ENCODE measurements at places on chromosomes 7 and 10.

GRCh38 chr10:119706521-119707278 lies 19.1 kb upstream of the INPP5F start:
- DNase-seq: no peak

- DNase-seq: no peak
Observed at GRCh38 chr7:142539901-142540300, 209.4 kb upstream of the PRSS1 start.

GRCh38 chr10:1116051-1116450 lies 59.9 kb downstream of the WDR37 start:
- no peak for DNase-seq

DNA sequence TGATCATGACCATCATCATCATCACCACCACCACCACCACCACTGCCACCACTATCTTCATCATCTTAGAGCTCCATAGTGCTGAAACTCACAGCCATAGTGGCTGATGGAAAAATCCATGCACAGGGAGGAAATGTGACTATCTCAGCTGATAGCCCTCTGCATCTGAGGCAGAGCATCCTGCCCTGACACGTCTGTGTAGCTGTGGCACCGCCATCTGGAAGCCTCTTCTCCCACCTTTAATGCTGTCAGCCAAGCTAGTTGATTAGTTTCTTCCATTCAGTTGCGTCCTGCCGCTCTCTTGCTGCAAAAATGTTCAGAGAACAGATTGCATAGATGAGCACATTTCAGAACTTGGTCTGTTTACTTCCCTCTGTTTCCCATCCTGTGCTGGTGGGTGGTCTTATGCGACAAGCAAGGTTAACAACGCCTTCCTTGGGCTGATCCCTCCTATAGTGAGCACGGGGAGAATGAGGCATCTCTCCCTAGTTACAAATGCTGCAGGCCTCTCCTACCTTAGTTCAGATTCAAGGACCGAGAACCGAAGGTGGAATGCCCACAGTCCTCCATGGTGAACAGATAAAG lies 478.6 kb downstream of the PLXNA4 start:
- no peak for DNase-seq

DNA sequence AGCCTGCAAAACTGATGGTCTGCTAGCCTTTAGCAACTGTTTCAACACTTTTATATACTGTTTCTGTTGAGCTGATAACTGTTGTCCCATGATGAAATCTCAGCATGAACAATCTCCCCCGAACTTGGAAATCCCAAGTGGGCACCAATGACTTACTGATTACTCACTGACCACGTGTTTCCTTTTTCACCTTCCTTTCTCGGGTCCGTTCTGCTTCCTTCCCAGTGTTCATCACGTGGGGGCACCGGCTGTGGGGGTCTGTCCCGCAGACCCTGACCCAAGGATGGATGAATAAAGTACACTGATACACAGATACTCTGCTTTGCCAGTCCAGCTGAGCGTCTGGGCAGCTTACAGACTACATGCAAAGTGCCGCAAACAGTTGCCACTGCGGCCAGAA lies 39.0 kb upstream of the RASGEF1A start:
- peak; percentile 13 for DNase-seq

- no peak for DNase-seq
Observed at GRCh38 chr10:112784022-112784461, 166.0 kb upstream of the TCF7L2 start.

DNA sequence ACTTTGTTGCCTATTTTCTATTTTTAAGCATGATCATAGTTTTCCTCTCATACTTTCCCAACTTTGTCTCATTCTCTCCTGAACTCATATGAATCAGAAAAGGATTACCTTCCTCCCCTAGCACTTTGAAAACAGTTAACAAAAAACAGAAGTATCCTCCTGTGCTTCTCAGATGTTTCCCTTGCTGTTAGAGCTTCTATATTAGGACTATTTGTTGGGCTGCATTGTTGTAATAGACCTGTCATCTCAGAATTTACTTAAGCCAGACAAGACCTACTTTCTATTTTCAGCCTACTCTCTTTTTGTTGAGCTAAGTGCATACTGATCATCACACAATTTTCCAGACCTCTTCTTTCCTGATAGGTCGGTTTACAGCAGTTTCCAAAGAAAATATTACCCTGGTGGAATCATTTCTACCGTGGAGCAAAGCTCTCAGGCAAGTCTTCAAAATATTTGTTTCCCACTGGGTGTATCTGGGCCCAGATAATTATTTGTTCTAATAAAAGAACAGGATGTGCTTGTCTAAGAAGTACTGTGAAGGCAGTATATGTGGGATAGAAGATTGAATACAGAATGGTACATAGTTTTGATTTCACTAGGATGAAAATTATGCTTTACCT lies 411.9 kb upstream of the KLF6 start:
- no peak for DNase-seq

- no peak for DNase-seq
Observed at GRCh38 chr10:124578231-124579010, 116.8 kb downstream of the LHPP start.

GRCh38 chr10:126094537-126094936 lies 198.2 kb downstream of the FANK1 start:
- DNase-seq: no peak

DNA sequence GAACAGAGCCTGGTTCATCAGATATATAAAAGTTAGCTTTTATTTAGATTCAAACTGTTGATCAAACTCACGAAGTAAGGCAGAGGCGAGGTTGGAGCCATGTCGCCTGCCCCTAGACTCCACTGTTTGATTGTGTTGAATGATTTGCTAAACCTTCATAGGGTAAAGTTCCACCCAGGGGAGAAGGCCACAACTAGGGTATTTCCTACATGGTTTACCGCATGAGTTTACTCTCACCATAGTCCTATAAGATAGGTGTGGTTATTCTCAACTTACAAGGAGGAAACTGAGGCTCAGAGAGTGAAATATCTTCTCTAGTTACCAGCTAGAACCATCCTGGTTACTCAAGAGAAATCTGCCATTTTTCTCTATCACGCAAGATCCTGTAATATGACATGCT lies 31.8 kb downstream of the ARHGAP22 start:
- DNase-seq: no peak

GRCh38 chr10:31701546-31701945 lies 227.1 kb downstream of the ARHGAP12 start:
- no peak for DNase-seq

- DNase-seq: no peak
Observed at GRCh38 chr10:75334720-75335119, 66.8 kb downstream of the ZNF503 start.

DNA sequence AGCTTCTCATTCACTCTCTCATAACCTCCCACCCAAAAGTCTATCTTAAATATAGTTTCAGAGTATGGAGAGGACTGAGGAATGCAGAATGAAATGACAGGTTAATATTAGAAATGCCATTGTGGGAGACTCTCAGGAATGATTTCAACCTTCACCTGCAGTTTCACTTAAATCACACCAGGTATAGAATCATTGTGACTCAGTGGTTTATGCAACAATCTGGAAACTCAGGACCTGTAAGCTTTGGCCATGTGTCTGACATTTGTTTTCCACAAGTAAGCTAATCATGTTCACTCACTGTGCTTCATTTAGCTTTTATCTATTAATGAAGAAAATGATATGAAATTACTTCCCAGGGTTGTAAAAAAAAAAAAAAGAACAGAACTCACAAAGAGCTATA lies 8.7 kb upstream of the PTPN12 start:
- DNase-seq: no peak

GRCh38 chr10:627032-627992 lies 62.2 kb downstream of the DIP2C start:
- DNase-seq: no peak

GRCh38 chr10:98646998-98647917 lies 200.5 kb upstream of the HPS1 start:
- DNase-seq: no peak

- no peak for DNase-seq
Observed at GRCh38 chr7:152664636-152665035, 11.3 kb downstream of the XRCC2 start.

GRCh38 chr7:95476072-95476847 lies 9.5 kb upstream of the ASB4 start:
- no peak for DNase-seq

DNA sequence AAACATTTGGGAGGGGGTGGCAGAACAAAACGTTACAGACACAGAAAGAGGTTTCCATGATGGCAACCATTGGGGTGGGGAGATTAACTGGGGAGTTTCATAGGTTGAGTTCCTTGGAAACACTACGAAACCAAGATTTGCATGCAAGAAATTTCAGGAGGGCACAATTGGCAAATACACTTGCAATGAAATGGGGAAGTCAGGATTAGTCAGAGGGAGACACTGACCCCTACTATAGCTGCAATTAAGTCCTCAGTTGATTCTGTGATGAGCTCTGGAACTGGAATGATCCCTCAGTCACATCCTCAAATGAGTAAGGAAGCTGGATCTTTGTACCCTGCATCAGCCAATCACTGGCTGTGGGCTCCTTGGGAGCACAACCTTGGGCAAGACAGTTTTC lies 22.1 kb downstream of the CPEB3 start:
- DNase-seq: no peak

- DNase-seq: no peak
Observed at GRCh38 chr7:158396301-158396905, 191.2 kb downstream of the PTPRN2 start.

- no peak for DNase-seq
Observed at GRCh38 chr7:137078781-137079180, 210.3 kb downstream of the CHRM2 start.

DNA sequence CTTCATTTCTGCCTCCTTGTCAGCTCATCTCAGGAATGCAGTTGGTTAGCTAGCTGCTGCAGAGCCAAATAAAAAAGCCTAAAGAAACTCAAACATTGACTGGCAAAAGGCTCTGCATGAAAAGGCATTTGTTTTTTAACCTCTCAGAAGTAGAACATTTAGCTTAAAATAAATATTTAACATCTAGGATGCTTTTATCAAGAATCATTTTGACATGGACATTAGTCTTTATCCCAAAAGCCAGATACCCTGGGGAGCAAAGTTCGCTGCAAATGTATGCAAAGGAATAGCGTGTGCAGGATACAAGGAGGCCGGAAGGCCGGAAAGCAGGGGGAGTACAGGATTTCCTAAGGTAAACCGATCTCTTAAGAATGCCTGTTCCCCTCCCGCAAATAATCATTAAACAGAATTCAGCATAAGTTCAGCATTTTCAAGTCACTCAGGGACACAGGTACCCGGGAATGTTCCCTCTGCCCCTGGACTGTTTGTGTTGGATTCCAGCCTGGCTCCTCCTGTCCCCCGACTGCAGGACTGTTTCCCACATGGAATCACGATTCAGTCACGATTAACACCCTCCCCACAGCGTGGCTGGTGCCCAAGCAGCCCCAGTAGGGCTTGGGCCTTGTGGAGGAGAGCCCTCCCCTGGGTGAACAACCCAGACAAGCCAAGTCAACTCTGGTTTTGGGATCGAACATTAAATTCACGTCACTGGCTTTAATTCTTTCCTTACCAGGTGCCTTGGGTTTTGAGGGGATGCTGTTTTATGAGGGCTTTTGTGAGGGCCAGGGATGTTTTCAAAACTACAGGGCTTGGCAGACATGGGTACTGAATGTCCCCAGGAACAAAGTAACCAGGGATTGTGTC lies 97.8 kb downstream of the HIPK2 start:
- no peak for DNase-seq

DNA sequence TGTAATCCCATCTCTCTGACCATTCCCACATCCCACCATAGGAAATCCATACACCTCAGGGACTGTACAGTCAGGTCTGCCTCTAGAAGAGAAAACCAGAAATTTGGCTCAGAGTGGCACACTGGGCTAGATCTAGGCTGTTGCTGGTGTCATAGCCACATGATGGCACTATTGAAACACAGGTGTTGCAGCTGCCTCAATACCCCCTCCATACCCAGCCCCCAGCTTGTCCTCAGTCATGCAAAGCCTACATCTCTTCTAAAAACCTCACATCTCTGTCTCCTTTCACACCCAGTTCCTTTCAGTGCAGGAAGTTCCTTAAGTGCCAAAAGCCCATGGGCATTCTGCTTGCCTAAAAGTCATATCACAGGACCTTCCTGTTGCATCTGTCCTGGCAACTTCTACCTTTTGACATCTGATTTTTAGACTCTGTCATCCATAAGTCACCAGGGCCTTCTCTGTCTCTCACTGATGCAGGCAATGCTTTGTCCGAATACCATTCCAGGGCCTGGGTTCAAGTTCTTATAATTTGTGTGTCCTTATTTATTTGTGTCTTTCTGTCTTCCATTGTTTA lies 27.0 kb upstream of the HIBADH start:
- peak; percentile 3 for DNase-seq

DNA sequence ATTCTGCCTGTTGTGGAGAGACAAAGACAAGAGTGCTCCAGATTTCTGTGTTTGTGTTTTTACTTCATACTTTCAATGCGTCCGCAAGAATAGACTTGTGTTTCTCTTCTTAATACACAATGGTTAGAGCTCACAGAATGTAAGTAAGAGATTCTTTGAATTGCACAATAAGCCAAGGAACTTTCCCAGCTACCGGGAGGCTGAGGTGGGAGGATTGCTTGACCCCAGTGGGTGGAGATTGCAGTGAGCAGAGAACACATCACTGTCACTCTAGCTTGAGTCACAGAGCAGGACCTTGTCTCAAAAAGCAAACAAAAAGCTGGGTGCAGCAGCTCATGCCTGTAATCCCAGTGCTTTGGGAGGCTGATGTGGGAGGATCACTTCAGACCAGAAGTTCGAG lies 250.7 kb upstream of the MYO3A start:
- no peak for DNase-seq

GRCh38 chr10:100216006-100216405 lies 13.4 kb downstream of the CHUK start:
- no peak for DNase-seq

GRCh38 chr7:149707448-149707886 lies 65.9 kb downstream of the ZNF467 start:
- no peak for DNase-seq

DNA sequence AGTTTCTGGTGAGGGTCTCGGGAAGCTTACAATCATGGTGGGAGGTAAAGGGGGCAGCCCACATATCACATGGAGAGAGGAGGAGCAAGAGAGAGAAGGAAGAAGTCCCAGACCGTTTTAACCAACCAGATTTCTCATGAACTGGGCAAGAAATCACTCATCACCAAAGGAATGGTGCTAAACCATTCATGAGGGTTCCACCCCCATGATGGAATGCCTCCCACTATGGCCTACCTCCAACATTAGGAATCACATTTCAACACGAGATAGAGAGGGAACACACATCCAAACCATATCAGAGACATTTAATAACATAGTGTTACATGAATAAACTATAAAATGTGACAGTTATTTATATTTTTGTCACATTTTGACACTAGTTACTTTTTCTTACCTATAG lies 214.8 kb upstream of the MAGI2 start:
- no peak for DNase-seq

All from activated naive CD8-positive, alpha-beta T cell treated with anti-CD3 and anti-CD28 coated beads for 36 hours (primary cell).